ENCODE measurements at places on chromosomes 6 and 20.

GRCh38 chr20:1788044-1788443 is 107.2 kb upstream of the SIRPA start:
- DNase-seq = no peak

- DNase-seq = no peak
Measured at GRCh38 chr6:102619585-102619984, 1226.1 kb downstream of the GRIK2 start.

DNA sequence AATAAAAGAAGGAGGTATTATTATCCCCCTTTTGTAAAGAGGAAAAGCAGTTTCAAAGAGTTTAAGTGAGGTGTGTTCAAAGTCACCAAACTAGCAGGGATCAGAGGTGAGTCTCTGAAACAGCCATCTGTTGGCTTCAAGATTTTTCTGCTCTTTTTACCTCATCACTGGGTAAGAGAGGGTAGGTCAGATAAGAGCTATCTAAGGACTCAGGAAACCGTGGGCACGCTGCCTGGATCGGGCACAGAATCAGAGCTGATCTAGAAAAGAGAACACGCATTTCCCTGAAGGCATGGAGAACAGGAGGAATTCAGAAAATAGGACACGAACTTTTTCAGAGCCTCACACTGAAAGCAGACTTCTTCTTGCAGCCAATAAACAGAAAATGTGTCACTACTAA is 65.8 kb upstream of the LY86 start:
- no peak for DNase-seq

GRCh38 chr20:63084563-63084927 is 77.8 kb upstream of the BHLHE23 start:
- DNase-seq = no peak

GRCh38 chr6:21870076-21870730 is 276.7 kb downstream of the SOX4 start:
- DNase-seq = no peak

GRCh38 chr6:139891471-139891870 is 517.0 kb upstream of the CITED2 start:
- DNase-seq = no peak

DNA sequence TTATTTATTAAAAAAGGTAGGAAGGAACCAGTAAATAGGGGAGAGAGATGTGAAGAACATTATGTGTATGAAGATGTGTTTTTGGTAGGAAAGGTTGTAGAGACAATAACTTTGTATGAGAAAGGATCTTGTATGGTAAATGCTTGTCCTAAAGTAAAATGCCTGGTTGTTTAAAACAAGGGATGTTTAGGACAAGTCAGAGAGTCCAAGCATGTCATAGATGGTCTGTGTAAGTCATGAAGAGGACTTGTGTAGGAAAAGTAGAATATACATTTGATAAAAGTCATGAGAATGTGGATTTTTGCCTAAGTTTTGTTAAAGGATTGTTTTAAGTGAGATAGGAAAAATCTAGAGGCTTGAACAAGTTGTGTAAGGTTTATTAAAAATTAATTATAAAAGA is 325.1 kb downstream of the CDH26 start:
- DNase-seq = no peak

GRCh38 chr6:15755526-15755925 is 92.7 kb upstream of the DTNBP1 start:
- DNase-seq = no peak

All from activated naive CD8-positive, alpha-beta T cell treated with anti-CD3 and anti-CD28 coated beads, Interleukin-2, amount 50 U/mL, for 24 hours (primary cell).